Activated naive CD4-positive, alpha-beta T cell treated with anti-CD3 and anti-CD28 coated beads, Interleukin-2, amount 50 U/mL, for 72 hours (primary cell): ENCODE measurements at places on chromosomes 2 and 18. TPM values are rescaled to one million over a fixed set of nuclear protein-coding genes. Genes with fewer than 3 reads are reported as not detected.

DNA sequence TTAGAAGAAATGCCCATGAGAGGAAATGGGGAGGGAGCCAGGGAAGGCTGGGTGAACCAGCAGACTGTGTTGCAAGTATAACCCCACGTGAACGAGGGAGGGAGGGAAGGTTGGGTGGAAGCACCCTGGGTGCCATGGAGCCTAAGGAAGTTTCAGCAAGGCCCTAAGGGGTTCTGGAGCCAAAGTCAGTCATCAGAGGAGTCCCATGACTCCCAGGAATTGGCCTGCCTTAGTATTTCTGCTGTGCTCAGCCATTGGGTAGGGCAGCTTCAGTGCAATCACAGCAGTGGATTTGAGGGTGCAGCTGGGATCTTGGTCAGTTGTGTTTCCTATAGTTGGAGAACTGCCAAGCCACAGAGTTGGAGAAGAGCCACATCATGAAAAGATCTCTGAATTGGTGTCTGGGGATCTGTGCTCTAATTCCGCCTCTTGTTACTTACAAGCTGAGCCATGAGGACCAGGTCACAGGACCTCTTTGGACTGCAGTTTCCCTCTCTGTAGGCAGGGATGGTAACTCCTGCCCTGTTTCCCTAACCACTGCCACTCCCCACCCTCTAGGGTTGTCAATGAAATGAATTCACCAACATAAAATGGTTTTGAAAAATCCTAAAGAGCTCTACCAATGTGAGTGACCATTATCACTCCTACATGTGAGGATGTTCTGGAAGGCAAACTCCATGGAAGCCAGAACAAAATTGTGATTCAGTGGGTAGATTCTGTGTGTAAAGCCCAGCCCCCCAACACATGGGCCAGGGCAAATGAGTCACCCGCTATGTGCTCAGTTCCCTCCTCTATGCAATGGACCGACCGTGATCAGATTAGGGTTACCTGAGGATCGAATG is 108.9 kb downstream of the CLIP4 start:
- no peak for DNase-seq

Gene CFAP210
- not detected for total RNA-seq

Gene MYOM1
- total RNA-seq: 1.9 TPM

DNA sequence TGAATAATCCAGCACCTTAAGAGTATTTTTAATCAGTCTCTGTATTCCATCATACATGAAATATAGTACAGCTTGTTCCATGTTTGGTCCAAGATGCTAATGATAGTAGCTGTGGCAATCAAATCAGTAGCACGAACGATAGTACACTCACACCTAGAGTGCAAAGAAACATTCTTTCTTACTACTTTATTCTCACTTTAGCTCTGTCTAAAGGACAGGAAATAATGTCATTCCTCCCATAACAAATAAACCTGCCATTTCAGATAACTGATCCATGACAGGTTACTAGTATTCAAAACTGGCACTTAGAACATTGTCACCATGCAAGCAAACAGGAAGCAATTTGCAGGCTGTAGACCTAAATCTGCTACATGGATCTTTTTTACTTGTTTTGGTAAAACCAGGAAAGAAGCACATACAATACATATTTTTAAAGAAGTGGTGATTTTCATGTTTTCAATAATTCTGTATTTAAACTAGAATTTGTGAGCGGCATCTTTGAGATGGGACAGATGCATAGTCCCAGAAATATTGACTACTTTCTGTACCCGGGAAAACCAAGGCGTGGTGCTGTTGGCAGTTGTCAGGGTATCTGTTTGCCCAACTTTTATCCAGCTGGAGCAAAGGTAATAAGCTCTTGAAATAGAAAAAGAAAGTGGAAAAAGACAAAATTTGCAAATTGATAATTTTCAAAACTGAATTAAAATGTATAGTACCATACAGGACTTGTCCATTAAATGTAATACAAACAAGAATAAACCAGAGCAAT is 49.5 kb downstream of the IKZF2 start:
- DNase-seq: no peak

GRCh38 chr2:165961818-165962217 is 8.2 kb upstream of the TTC21B start:
- DNase-seq: no peak

- no peak for DNase-seq
These were observed 206.5 kb upstream of the SH3BP4 start for GRCh38 chr2:234745347-234745746.

DNA sequence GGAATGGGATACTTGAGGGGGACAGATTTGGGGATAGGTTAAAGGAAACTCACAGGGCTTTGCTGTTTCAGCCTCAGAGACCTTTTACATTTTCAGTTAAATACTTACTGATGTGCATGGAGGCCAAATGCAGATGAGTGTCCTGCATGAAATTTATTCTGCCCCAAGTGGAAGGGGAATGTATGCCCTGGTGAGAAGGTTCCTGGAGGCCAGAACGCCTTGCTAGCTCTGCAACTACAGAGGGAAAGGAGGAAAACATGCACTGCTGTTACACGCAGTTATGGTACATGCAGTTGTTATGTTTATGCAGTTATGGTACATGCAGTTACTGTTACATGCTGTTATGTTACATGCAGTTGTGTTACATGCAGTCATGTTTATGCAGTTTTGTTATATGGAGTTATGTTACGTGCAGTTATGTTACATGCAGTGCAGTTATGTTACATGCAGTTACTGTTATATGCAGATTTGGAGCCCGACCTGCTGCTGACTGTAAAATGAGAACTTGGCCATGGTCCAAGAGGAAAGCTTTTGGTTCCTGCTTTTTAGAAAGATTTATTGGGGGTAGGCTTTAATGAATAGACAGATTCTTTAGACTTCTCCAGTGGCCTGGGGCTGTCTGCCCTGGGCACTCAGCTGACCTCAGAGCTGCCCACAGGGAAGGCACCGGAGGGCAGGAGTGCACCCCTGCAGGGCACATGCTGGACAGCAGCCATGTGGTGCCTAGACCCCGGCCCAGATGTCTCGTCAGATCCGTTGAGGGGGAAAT is 84.1 kb downstream of the LDLRAD4 start:
- DNase-seq: no peak

Gene SERPINB11
- not detected for total RNA-seq

GRCh38 chr18:48597110-48597509 is 58.3 kb downstream of the CTIF start:
- DNase-seq: no peak

DNA sequence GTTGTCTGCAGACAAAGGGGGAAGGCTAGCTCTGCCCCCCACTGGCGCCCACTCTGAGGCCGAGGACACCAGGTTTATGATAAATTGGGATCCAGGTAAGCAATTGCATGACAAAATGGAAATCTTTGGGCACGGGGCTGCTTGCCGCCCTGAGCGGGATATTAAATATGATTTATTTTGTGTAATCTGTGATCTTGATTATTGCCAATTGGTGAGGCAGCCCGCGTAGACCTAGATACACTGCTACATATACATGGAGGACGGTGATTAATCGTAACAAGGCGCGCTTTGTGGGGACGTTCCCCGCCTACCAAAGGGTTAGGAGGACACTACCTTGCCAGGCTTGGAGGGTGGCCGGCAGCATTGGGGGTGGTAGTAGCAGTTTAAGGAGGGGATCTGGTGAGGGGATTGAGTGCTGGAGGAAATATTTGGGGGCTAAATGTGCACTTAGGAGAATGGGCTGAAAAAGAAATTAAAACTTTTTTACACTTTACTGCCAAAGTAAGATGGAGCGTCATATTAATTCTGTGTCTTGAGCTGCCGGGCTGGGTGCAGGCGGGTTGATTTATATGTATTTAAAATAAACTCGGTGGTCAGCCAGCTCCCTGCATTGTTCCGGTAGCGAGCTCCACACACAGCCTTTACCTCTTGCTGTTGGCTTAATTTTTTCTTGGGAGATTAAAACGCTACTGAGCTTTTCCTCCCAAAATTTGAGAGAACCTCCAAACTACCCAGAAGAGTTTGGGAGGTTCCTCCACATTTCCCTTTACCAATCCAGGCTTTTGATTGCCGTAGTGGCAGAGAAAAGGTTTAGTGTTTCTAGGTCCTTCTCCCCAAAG is 4.1 kb downstream of the HOXD3 start:
- no peak for DNase-seq

- no peak for DNase-seq
These were observed 22.6 kb upstream of the FZD5 start for GRCh38 chr2:207792244-207792785.

GRCh38 chr18:48632676-48633257 is 93.9 kb downstream of the CTIF start:
- DNase-seq: no peak

DNA sequence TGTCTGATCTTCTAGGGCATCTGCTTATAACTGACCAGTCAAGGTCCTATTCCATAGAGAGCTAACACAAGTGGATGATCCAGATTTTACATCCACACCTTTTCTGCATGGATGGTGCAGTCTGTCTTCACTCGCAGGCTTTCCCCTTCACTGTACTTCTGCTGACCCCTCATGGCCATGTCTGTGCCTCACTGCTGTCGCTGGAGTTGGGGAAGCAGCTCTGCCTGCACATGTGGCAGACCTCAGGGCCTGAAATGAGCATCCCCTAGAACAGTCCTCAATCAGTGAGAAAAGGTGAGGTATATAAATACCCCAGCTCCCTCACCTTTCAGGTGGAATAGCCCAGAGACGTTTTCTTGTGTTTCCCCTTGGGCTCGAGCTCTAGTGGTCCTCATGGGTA is 233.8 kb downstream of the ANKRD36B start:
- peak; percentile 41 for DNase-seq

Gene HRH4
- total RNA-seq: not detected

DNA sequence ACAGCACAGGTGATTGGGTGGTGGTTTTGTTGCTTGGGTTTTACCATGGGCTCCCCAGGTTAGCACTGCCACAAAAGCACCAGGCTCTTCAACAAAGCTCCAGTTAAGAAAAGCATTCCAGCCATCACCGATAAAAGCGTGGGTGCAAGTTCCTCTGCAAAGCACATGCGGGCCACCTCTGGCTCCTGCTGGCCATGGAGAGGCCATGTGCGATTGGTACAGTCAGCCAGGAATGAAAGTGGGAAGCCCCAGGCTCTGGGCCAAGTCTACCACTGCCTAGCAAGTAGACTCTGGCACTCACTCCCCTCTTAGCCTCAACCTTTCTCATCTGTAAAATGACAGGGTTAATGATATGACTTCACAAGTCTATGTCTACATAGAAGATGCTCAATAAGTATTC is 36.0 kb downstream of the BCL11A start:
- no peak for DNase-seq

- DNase-seq: no peak
These were observed 65.0 kb upstream of the IKZF2 start for GRCh38 chr2:213216461-213216860.

Gene TMEM163
- 0.16 TPM for total RNA-seq

GRCh38 chr18:80193701-80194100 is 53.6 kb downstream of the PARD6G start:
- DNase-seq: no peak

- no peak for DNase-seq
These were observed 5.8 kb upstream of the ANTXR1 start for GRCh38 chr2:69007169-69007568.

Gene TACR1
- total RNA-seq: not detected

DNA sequence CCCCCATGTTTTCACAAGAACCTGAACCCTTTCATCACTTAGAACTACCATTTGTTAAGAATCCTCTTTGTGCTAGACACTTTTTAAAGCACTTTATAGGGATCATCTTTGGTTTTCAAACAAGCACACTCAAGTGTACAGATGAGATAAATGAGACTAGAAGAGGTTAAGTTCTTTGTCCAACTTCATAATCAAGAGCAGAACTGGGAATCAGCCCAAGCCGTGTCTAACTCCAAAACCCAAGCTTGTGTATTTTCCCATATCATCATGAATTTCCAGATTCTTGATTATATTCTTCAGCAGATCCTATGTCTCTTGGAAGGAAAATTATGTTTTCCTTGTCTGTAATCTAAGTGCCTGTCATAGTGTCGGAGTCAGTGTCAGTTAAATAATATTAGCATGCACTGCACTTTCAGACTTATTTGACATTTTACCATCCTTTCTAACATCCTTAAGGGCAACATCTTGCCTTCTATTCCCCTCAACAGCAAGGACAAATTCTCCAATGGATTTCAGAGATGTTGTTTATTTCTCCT is 123.0 kb upstream of the SETBP1 start:
- DNase-seq: no peak

DNA sequence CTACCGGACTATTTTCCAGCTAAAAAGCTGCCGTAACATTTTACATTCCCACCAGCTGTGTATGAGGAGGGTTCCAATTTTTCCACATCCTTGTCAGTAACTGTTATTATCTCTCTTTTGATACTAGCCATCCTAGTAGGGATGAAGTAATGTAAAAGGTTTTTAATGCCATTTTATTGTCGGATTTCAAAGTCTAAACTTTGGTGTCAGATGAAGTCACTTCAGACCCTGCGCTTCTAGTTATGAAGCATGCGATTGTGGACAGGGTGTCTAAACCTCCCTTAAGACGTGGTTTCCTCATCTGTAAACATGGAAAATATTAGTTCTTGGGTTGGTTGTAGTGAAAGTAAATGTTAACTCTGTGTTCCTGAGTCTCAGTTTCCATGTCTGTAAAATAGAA is 4.7 kb downstream of the DGKD start:
- no peak for DNase-seq

Gene STPG4
- 0.55 TPM for total RNA-seq

Gene SLC30A3
- 0.88 TPM for total RNA-seq

- no peak for DNase-seq
These were observed 112.4 kb upstream of the RND3 start for GRCh38 chr2:150599889-150600288.

GRCh38 chr2:18677280-18677679 is 87.9 kb upstream of the NT5C1B start:
- DNase-seq: no peak

DNA sequence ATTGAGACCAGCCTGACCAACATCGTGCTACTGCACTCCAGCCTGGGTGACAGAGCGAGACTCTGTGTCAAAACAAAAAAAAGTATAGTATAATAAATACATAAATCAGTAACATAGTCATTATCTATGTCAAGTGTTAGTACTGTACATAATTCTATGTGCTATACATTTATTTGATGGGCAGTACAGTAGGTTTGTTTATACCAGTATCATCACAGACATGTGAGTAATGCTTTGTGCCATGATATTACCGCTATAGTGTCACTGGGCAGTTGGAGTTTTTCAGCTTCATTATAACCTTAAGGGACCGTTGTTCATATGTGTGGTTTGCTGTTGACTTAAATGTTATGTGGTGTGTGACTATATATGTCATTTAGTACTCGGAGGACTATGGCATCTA is 24.9 kb downstream of the MTA3 start:
- DNase-seq: no peak
